ENCODE measurements at places on chromosomes 11 and 22.
A peak's percentile ranks its signal among the peaks of the same experiment; 100 is the strongest.

DNA sequence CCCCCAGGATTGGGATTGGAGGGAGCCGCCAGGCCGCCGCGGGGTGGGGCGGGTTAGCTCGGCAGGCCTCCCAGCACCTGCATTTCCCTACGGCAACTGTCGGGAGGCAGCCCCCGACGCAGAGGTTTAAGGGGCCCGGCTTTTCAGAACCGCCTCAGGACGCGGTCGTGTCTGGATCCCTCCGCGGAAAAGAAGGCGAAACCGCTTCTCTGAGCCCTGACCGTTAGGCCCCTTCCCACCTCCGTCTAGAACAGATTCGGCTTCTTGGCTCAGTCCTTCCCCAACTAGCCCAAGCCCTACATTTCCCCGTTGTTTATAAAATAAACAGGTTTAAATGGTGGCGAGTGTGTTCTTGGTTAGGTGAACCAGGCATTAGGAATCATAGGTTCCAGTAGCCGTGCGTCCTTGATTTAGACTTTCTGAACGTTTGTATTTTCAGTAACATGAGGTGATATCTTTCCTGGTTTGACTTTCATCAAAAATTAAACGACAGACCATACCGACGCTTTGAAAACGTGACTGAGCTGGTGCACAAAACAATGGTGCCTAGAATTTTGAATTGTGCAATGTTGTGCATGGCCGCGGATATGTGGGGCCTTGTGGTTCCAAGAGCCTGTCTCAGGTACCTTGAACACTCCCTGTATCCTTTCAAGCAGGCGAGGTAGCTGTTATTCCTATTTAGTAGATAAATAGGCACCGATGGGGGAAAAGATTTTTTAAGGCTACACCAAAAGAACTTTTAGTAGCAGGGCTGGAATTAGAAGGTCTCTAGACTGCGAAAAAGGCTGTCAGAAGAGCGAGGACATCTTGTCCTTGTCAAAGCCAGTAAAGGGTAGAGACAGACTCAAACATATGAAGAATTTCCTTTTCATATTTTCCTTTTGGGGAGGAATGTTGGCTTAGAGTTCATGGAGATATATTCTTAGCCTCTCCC, 1.2 kb upstream of the HSPA8 start:
- peak; percentile 59 for DNase-seq

- DNase-seq: no peak
Observed at GRCh38 chr11:78615724-78616123, 41.1 kb upstream of the NARS2 start.

GRCh38 chr22:37267661-37268413, 14.5 kb upstream of the CYTH4 start:
- no peak for DNase-seq

- no peak for DNase-seq
Observed at GRCh38 chr11:121113611-121114010, 12.6 kb downstream of the TECTA start.

DNA sequence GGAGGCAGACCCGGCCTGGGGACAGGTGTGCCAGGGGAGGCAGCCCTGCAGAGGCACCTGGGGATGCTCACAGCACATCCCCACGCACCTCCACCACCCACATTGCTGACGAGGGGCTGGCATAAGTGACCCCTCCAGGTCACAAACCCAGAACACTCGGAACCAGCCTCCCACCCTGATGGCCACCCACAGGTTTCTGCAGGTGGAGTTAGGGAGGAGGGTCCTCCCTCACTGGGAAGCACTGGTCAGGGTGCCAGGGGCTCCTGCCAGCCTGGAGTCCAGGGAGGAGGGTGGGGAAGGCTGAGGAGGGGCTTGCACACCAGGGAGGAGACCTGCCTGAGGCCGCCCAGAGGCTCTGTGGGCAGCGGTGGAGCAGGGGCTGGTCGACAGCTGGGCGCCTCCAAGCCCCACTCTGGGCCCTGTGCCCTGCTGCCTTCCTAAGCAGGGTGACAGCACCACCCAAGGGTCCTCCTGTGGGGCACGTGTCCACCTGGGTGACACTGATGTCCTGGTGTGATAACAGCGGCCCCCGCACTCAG, 51.0 kb upstream of the CARS1 start:
- no peak for DNase-seq

GRCh38 chr22:35686298-35686697, 31.4 kb upstream of the APOL5 start:
- DNase-seq: no peak

- no peak for DNase-seq
Observed at GRCh38 chr22:31945443-31945855, 1.1 kb downstream of the YWHAH start.

DNA sequence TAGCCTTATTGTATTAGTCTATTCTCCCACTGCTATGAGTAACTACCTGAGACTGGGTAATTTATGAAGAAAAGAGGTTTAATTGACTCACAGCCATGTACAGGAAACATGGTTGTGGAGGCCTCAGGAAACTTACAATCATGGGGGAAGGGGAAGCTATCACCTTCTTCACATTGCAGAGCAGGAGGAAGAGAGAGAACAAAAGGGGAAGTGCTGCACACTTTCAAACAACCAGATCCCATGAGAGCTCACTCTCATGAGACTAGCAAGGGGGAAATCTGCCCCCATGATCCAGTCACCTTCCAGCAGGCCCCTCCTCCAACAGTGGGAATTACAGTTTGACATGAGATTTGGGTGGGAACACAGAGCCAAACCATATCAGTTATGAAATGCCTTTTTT, 179.4 kb downstream of the ARHGAP42 start:
- DNase-seq: no peak

DNA sequence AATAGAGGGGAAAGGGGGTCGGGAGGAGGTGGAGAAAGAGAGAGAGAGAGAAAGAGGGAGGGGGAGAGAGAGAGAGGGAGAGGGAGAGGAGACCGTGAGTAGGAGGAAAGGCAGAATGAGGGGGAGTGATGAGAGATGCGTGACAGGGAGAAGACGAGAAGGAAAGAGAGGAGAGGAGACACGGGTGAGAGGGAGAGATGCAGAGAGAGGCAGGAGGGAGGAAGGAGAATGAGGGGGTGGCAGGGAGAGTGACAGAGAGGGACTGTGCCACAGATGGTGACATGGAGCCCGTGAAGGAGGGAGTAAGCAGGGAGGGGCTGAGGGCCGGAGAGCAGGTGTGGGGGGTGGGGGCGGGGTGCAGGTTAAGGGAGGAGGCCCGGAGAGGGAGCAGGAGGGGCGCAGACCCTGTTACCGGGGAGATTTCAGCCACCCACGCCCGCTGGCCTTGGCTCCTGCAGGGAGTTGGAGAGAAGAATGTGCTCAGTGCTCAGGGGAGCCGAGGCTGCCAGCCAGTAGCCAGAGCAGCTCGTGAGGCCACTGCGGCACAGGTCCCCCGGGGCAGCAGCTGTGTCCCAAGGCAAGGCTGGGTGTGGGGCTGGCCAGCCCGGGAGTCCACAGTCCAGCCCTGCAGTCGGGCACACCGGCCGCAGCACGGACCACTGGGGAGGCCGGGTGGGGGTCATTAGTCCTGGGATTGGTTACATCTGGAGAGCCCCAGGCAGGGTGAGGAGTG, at the start of gene SSTR3:
SSTR3 (minus strand) TSS at position 304 of the 733 bp plus-strand sequence. CDS start 4,674 bp downstream, outside the sequence.
- no peak for DNase-seq

GRCh38 chr11:58060939-58061672, 30.4 kb downstream of the OR6Q1 start:
- no peak for DNase-seq

GRCh38 chr11:474914-475506, 24.9 kb downstream of the PTDSS2 start:
- no peak for DNase-seq

DNA sequence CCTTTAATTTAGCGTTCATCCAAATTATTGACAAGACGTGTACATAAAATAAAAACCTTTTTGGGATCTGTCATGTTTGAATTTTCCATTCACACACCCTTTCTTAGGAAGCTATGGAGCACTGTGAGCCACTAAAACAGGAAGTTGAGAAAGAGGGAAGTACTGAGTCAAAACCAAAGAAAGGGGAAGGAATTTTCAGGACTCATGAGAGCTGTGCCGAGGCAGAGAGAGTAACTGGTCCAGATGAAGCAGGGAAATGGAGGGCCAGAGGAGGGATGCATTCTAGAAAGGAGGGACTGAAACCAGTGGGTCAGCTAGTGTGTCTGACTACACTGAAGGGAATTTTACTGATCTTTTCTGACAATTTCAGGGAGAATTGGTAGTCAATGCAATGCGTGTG, 24.9 kb downstream of the APLP2 start:
- DNase-seq: no peak

GRCh38 chr11:67119585-67120391, 725 bp downstream of the KDM2A start:
- peak; percentile 29 for DNase-seq

DNA sequence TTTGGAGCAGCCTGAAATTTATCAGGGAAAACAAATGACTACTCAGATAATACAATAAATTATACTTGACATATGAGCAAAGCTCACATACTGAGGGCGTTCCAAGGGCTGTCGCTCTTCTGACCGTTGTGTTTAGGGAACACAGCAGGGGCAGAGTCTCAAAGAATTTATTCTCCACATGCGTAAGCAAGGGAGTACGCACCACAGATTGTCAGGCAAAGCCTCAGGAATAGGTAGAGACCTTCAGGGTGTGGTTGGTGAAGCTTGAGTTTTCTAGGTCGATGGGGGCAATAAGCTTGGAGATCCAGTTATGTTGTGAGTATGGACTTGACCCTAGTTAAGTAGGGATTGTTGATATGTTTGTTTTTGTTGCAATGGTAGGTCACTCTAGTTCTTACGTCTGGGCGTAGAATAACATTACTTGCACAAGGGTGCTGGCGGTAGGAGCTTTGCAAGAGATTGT, 830 bp downstream of the ACAT1 start:
- DNase-seq: peak; percentile 53
